ENCODE measurements at places on chromosomes 3 and 15.

DNA sequence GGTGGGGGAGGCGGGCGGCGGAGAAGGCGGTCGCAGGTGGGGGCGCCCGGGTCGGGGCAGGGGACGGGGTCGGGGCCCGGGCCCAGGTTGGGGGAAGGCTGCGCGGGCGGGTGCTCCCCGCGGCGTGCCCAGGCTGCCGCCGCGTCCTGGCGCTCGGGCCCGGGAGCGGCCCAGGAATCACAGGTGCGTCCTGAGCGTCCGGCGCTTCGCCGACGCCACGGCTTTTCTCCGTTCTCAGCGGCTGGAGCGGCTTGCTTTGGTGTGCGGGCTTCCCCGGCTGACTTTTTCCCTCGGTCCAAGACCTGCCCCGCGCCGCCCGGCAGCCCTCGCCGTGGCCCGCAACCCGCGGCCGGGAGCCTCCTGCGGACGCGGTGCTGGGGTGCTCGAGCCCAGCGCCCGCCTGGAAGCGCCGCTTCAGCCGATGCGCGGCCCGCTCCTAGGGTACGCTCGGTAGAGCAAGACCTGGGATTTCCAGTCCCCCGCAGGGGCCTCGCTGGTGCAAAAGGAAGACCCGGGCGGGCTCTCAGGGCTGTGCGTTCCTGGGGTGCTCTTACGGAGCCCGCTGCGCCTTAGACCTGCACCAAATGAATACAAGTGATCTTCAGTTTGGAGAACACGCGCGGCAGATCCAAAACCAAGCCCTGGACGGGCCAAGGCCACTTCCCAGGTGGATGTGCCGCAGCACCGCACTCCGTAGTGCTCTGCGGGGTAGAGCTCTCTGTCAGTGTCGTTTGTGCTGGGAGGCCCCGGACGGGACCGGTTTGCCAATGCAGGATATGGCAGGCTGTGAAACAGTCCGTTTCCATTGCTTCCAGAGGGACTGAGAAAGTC, 639 bp downstream of the NIPA1 start:
- H3K4me3 ChIP-seq: peak overlapping the region; percentile 55
- H3K27ac ChIP-seq: no peak overlapping the region
- H3K27me3 ChIP-seq: peaks cover 4% of the 10 kb centered on the region
- peak; percentile 35 for DNase-seq

DNA sequence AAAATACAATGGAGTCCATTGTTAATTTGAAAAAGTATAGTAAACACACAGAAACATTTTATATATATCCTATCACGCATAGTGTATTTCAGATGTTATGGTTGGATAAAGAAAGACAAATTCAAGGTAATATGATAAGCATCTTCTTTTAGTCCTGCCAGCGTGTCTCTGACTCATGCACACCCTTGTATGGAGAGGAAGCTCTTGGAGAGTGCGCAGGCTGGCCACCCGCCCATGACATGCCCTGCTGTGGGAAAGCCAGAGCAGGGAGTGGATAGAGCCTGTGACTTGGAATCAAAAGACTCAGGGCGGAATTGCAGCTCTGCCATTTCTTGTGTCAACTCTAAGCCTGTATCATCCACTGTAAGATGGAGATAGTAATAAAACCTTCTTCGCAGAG, 23.0 kb upstream of the COPG1 start:
- H3K27me3 ChIP-seq: no peaks in the 10 kb centered on the region
- H3K4me3 ChIP-seq: no peak overlapping the region
- no peaks in the 10 kb centered on the region for H3K36me3 ChIP-seq
- peaks cover 2% of the 10 kb centered on the region for H3K4me1 ChIP-seq

GRCh38 chr3:126524429-126524988, 554 bp downstream of the CHST13 start:
- peak; percentile 29 for DNase-seq
- peaks cover 82% of the 10 kb centered on the region for H3K27me3 ChIP-seq
- no peaks in the 10 kb centered on the region for H3K36me3 ChIP-seq

DNA sequence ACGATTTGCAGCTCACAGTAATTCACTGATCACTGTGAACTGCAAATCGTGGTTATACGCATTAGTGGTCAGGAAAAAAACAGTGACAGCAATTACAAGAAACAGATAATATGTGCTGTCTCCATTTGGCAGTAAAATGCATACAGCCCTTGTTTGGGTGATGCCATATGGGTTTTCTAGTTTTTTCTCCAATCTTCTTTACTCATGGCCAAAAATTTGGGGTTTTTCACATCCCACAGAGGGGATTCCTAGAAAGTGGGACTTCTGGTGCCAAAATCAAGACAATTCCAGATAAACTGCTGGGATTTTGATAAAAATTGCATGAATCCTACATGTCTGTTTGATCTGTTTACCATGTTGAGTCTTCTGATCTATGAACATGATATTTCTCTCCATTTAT, 15.6 kb downstream of the NDN start:
- no peak for DNase-seq
- H3K36me3 ChIP-seq: no peaks in the 10 kb centered on the region
- no peaks in the 10 kb centered on the region for H3K27me3 ChIP-seq

DNA sequence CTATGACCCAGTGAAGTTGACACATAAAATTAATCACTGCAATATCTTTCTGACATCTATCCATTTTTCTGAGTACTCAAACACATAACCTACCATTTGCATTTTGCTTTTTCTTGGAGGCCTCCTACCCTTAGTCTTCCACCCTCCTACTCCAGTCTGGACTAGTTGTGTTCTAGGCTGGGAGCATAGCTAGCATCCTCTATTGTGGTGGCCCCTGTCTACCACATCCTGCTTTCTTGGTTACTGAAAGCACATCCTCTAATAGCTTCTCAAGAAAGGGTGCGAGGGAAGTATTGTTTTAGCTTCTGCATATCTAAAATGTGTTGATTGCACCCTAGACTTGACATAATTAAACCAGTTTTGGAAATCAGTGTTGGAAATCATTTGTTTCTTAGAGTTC, 176.5 kb downstream of the THSD4 start:
- H3K36me3 ChIP-seq: no peaks in the 10 kb centered on the region
- H3K27ac ChIP-seq: no peak overlapping the region
- no peaks in the 10 kb centered on the region for H3K27me3 ChIP-seq
- no peak overlapping the region for H3K4me3 ChIP-seq

All from neuronal stem cell (in vitro differentiated cells).